ENCODE measurements at places on chromosomes 16 and 17.

GRCh38 chr16:75329943-75330342, 78.5 kb upstream of the BCAR1 start:
- no peaks in the 10 kb centered on the region for H3K4me1 ChIP-seq
- no peaks in the 10 kb centered on the region for H3K36me3 ChIP-seq
- no peak overlapping the region for H3K27ac ChIP-seq
- no peaks in the 10 kb centered on the region for H3K27me3 ChIP-seq
- H3K4me3 ChIP-seq: no peak overlapping the region

DNA sequence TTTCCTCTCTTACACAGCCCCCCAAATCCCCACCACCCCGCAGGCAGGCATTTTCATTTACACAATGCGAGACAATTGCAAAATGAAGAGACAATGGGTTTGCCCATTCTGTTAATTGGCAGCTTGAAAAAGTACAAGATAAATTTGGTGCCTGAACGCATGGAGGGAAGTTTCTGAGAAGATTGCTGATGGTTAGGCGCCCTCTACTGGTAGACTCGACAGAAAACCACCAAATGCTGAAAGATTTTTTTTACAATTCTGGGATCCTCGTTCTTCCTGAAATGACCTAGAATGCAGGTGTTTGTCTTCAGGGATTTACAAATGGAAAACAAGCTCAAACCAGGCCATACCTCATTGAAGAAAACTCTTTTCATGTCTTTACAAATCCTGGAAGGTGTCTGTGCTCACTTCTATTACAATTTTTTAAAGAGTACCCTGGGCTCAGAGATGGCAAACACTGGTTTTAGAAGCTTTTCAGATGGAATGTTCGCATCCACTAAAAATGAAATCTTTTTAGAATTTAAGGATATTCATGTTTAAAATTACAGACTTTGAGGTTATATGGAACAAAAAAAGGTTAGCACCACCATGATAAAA, 338.5 kb downstream of the PMP22 start:
- H3K36me3 ChIP-seq: no peaks in the 10 kb centered on the region
- H3K27ac ChIP-seq: no peak overlapping the region
- peak; percentile 22 for DNase-seq
- no peaks in the 10 kb centered on the region for H3K4me1 ChIP-seq
- H3K27me3 ChIP-seq: no peaks in the 10 kb centered on the region

DNA sequence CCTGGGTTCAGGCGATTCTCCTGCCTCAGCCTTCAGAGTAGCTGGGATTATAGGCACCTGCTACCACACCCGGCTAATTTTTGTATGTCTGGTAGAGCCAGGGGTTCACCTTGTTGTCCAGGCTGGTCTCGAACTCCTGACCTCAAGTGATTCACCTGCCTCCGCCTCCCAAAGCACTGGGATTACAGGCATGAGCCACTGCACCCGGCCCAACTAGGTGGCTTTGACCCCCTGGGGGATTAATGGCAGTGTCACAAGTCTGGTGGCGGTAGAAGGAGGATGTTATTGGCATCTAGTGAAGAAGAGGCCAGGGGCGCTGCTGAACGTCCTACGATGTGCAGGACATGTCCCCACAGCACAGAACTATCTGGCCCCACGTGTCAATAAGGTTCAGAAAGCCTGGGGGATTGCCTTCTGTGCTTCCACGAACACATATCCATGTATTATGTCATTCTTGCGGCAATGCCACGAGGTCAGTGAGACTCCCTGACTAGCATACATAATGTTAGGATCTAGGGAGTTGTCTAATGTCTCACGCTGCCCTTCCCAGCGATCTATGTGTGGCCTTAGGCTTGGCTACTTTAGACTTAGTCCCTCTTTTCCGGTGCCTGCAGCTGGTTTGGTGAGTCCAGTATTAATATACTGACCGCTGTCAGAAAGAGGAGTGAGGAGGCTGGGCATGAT, 75.8 kb downstream of the ABCC6 start:
- no peaks in the 10 kb centered on the region for H3K27me3 ChIP-seq
- peaks cover 39% of the 10 kb centered on the region for H3K4me1 ChIP-seq
- no peak for DNase-seq
- no peak overlapping the region for H3K4me3 ChIP-seq
- H3K27ac ChIP-seq: no peak overlapping the region
- peaks cover 7% of the 10 kb centered on the region for H3K36me3 ChIP-seq

DNA sequence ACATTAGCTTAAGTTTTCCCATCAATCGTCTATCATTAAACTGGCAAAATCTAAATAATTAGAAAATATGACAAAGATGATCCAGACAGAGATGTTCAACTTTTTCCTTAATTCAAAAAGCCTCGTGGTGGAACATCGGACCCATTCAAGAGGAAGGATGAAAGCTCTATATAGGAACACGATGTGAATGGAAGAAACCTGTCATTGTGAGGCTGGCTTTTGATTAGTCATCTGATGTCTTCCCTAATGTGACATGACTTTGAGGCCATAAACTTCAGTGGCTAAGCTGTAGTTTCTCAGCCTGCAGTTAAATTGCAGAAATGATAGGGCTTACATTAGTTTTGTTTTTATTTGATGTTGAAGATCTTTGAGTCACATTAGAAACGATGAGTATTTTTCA, 1.0 kb downstream of the AMZ2 start:
- H3K4me3 ChIP-seq: peak overlapping the region; percentile 80
- H3K27ac ChIP-seq: peak overlapping the region; percentile 83
- H3K36me3 ChIP-seq: peaks cover 5% of the 10 kb centered on the region
- H3K4me1 ChIP-seq: peaks cover 3% of the 10 kb centered on the region

- no peak overlapping the region for H3K4me3 ChIP-seq
- DNase-seq: no peak
- H3K27ac ChIP-seq: no peak overlapping the region
- no peaks in the 10 kb centered on the region for H3K36me3 ChIP-seq
- no peaks in the 10 kb centered on the region for H3K27me3 ChIP-seq
Observed at GRCh38 chr17:2932946-2933345, 130.5 kb downstream of the OR1D5 start.

DNA sequence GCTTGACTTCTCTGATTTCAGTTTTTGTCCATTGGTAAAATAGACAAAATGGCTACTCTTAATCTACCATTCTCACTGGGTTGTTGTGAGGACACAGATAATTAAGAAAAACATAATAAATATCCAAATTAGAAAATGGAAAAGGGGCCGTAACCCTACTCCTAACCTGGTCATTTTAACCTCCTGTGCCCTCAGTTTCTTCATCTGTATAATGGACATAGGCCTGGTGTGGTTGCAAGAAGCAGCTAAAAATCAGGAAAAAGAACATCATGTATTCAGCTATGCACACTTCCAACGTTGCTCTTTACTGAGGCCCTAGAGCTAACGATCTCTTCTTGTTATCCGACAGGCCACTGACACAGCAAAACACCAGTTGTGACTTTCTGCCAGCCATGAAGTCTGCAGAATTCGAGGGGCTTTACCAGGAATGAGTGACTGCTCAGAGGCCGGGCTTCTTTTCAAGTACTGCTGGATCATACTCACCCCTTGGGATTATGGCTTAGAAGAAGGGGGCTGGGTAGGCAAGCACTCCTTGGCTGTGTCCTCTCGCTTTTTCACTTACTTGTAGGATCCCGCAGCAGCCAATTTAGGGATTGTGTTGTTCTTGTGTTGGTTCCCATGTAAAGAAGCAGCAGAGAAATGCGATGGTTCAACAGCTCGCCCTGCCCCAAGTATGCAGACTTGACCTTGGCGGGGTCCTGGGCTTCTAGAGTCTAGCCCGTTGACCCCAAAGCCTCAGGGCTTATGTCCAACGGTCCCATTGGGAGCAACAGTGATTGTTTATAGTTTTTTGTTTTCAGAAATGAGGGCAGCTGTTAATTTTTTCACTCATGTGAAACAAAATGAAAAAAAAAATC, 20.9 kb downstream of the LDAF1 start:
- H3K27ac ChIP-seq: no peak overlapping the region
- no peak overlapping the region for H3K4me3 ChIP-seq
- DNase-seq: no peak
- H3K4me1 ChIP-seq: no peaks in the 10 kb centered on the region

GRCh38 chr16:59522826-59523225, 788.7 kb upstream of the GOT2 start:
- H3K4me1 ChIP-seq: peaks cover 2% of the 10 kb centered on the region
- H3K36me3 ChIP-seq: no peaks in the 10 kb centered on the region
- H3K27me3 ChIP-seq: no peaks in the 10 kb centered on the region
- no peak overlapping the region for H3K27ac ChIP-seq
- no peak for DNase-seq

- no peaks in the 10 kb centered on the region for H3K27me3 ChIP-seq
- H3K4me1 ChIP-seq: no peaks in the 10 kb centered on the region
- no peak overlapping the region for H3K4me3 ChIP-seq
- H3K27ac ChIP-seq: no peak overlapping the region
Observed at GRCh38 chr16:62462971-62463370, 426.7 kb upstream of the CDH8 start.

Data from Panc1 (cell line).